Astrocyte of the spinal cord (primary cell): ENCODE measurements at places on chromosomes 7 and 10.

DNA sequence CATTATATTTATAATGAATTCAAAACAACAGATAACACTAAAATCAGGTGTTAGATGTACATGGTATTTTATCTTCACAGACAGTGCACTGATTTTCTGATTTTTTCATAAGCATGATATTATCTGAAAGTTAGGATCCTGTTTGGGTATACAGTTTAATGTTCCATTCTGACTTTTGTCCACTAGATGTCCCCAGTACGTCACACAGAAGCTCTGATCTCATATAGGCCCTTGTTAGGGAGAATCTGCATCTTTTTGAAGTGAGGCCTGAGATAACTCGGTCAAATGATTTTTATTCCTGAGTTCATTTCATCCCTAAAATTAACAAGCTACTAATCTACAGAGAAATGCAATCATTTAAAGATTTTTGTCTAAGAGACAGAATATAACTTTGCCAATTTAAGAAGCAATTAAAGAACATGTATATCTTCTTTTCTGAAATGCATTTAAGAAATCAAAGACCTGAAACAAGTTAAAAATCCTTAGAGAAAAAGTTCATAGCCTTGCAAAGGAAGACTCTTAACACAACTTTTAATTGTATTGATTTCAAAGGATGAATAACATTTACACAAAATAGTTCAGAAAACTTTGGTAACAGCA is 72.0 kb upstream of the TES start:
- DNase-seq: peak; percentile 81

- DNase-seq: no peak
Observed at GRCh38 chr10:7417807-7418206, 7.0 kb upstream of the SFMBT2 start.

- DNase-seq: no peak
Observed at GRCh38 chr7:77707504-77707992, 11.3 kb downstream of the RSBN1L start.

DNA sequence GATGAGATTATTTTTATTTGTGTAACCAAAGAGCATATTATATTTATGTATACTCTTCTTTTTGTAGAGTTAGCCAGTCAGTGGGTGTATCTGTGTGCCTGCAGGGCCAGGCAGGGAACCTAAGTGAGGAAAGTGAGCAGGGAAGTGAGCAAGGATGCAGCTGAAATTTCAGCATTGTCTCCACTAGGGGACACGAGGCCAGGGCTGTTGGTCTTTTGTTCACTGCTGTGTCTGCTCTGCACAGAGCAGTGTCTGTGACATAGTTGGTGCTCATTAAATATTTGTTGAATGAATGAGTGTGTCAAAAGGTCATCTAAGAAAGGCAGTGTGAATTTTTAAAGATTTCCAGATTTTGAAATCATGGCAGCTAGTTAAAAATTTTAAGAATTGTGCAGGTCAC is 51.8 kb downstream of the SUGCT start:
- no peak for DNase-seq

DNA sequence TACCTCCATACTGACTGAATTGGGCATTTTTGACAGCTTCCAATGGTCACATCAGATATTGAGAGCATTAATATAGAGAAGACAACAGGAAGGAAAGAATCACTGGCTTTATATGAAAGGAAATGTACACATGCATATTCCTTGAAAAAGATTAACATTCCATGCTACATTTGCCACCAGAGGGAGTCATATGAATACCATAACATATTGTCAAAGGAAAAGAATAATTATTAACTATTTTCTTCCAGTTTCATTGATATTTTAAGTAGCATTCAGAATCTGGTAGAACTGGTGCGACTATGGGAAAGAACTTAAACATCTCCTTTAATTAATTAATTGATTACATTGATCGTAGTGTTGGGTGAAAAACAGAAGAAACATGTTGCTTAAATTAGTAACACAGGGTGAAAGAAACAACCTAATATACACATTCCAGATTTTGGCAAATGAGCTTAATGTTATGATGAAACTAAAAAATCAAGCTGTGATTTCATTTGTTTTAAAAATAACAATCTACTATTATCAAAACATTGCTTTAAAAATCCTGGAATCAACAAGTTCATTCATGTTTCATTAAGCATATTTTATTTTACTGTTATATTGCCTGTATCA is 71.5 kb downstream of the GPR85 start:
- peak; percentile 46 for DNase-seq

- DNase-seq: peak; percentile 47
Observed at GRCh38 chr7:3367261-3367660, 66.2 kb downstream of the SDK1 start.

DNA sequence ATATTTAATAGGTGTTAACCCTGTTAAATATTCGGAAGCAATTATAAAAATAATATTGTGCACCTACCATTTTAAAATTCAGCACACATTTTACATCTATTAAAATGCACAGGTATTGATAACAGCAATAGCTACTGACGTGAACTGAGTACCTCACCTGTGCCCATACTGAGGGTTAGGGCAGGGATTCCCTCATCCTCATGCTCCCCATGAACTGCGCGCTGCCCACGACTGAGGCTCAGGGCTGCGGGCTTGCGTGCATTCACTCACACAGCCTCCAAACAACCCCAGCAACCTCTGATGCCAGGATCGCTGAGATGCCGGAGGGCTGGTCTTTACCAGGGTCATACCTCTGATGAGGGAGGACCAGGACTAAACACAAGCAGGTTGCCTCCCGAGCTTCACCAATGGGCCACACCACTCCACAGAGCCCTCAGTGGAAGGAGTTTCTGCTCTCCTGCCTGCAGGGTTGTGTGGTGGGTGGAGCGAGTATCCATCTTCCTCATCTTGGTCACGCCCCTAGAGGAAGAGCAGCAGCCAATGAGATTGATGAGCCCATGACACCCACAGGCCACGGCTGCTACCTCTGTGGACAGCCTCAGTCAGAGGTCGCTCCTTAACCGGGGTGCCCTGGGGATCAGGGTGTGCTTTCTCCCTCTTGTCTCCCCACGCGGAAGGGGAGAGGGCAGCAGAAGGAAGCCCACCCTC is 478.3 kb downstream of the TNS3 start:
- no peak for DNase-seq

DNA sequence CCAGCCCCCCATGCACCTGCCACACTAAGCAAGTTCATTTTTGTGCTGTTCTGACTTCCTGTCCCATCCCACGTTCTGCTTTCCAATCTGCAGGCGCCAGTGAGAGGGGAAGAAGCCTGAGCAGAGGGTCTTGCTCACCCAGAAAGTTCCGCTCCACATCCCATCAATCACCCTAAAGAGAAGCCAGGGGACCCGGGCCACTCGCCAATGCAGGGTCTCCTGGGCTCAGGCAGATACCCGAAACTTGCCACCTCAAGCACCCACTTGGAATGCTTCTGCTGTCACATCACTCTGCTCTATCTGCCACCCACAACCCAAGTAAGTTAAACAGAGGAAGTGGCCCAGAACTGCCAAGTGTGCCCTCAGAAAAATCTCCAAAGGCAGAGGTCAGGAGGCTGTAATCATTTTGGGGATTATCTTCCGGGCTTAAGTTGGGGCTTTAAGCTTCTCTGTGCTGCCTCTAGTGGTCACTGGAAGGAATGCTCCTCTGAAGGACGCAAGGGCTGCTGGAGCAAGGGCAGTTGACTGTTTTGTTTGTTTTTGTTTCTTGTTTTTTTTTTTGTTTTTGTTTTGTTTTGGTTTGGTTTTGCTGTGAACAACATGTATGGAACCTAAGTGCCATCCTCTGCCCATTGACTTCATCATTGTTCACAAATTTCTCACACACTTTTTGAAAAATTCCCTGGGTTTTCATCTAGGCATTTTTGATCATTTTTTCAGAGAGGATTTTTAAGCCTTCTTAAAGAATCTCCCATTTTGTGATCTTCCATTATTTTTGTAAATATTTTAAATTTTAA is 25.5 kb downstream of the PRR15 start:
- peak; percentile 36 for DNase-seq

GRCh38 chr7:95157381-95157780 is 167.0 kb downstream of the PON1 start:
- no peak for DNase-seq

GRCh38 chr7:70270149-70270548 is 671.9 kb downstream of the AUTS2 start:
- no peak for DNase-seq

DNA sequence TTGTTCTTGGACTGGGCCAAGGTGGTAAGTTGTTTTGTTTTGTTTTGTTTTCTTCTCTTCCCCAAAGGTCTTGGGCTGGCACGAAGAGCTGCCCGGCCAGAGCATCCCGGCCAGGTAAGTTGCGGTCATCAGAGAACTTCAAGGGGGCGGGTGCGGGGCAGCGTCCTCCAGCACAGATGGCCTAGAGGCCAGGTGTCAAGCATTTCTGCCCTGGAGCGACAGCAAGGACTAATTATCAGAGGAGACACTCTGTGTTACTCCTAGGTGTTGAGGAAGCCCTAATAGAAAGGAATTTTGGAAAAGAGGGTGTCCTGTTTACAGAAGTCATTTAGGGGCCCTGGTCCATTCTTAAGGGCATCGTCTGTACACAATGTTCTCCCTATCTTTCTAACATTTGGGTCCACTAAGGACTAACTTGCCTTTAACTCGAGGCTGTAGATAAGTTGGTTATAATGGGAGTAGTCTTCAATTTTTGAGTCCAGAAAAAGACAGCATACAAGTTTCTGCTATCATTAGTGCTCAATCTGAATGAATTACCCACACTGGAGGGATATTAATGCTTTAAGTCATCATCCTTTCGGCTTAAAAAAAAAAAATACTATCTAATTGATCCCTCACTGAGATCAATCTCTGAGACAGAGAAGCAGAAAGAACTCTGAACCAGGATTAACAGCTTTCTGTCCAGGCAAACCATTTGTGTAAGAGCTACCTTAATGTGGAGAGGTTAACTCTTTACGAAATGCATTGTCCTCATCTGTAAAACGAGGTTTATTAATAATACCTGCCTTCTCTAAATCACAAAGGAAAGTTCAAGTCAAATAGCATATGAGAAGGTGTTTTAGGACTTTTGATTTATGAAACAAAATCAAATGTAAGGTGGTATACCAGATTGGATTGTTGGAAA is 1.5 kb downstream of the ITGB8 start:
- DNase-seq: peak; percentile 28

DNA sequence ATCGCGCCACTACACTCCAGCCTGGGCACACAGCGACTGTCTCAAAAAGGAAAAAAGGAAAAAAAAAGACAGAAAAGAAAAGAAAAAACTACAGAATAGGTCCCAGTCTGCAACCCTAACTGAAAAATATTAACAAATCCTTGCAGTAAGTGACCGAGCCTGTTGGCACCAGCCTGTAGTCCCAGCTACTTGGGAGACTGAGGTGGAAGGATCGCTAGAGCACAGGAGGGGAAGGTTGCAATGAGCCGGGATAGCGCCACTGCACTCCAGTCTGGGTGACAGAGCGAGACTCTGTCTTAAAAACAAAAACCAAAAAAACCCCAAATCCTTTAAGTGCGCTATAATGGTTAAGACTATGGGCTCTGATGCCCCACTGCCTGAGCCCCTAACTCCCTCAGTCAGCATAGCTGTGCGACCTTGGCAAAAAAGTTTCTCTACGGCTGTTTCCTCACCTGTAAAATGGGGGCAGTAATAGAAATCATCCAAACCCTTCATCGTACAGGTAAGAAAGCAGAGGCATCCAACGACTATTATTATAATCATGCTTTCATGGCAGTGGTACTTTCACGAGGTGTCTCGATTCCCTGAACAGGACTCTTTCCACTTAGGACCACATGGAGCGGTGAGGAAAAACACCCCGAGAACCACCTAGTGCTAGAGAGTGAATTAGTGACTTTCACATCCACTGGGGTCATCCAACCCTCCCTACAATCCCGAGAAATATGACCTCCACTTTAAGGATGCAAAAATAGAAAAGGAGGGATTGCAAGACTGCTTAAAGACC is 755 bp downstream of the TOMM7 start:
- peak; percentile 8 for DNase-seq

DNA sequence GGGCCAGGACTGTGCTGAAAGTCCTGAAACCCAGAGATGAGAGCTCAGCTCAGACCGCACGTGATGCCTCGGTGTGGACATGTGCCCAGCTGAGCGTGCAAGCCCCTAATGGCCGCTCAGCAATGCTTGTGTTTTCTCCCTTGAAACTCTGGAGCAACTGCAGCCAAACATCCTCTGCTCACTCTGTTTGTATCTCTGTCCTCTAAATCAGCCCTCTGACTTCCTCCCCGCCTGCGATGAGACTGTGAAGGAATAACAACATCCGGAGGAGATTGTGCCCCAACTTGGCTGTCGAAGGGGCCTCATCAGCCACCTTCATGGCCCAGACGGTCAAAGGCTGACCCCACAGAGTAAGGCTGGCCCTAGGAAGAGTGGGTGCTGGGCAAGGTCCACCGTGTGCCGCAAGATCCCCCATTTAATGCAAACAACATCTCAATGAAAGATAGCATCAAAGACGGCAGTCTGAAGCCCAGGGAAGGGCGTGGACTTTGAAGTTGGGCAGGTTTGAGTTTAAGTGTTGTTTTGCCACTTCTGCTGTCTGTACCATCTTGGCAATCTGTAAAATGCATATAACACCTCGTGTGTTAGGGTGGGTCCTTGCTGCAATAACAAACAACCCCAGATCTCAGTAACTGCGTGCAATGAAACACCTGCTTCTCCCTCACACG is 39.9 kb downstream of the CALML3 start:
- DNase-seq: no peak

- no peak for DNase-seq
Observed at GRCh38 chr10:74061104-74061503, 63.2 kb downstream of the VCL start.

DNA sequence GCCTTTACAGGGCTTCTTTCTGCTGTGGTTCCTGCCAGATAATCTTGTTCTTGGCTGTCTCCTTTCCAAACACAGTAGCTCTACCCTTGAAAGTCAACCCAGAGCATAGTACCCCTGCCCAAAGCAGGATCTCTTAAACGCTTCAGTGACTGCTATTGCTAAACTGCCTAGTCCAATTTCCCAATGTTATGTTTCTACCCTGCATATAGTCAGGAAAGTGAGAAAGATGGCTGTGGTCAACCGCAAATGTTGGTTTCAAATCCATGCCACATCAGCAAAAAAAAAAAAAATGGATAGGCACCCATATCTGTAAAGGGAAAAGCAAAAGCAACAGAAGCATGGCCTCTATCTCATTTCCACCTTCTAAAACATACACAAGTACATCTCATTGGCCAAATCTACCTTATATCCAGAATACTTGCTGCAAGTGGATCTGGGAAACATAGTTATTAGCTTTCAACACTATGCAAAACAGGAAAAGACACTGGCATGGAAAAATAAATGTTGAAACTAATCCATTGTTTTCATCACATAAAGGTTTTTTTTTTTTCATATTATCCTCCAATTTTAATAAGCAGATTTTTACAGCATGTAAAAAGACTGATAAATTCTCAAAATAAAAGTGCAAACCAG is 59.8 kb downstream of the DNAJC1 start:
- DNase-seq: no peak

- no peak for DNase-seq
Observed at GRCh38 chr10:4658777-4659176, 167.2 kb upstream of the AKR1E2 start.

DNA sequence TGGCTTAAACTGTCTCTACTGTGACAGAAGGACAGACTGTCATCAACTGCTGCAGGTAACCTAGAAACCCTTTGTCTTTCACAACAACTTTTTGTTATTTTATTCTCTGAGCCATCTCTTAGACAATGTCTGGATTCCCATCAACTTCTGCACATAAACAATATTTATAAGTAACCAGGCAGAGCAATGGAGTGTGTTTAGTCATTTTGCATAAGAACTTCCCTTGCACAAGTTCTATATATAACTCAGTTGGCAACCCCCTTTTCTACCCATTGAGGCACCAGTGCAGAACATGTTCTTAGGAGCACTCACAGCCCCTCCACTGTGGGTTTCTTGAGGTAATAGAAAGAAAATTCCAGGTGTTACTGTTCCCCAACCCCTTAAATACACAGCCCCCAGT is 65.0 kb upstream of the IL6 start:
- DNase-seq: no peak
